Activated effector memory CD4-positive, alpha-beta T cell treated with Interleukin-2 at 50 U/mL for 16 hours (primary cell): ENCODE measurements at places on chromosomes 7 and 10.

- DNase-seq: no peak
These were observed 114.8 kb upstream of the ADO start for GRCh38 chr10:62689712-62690111.

DNA sequence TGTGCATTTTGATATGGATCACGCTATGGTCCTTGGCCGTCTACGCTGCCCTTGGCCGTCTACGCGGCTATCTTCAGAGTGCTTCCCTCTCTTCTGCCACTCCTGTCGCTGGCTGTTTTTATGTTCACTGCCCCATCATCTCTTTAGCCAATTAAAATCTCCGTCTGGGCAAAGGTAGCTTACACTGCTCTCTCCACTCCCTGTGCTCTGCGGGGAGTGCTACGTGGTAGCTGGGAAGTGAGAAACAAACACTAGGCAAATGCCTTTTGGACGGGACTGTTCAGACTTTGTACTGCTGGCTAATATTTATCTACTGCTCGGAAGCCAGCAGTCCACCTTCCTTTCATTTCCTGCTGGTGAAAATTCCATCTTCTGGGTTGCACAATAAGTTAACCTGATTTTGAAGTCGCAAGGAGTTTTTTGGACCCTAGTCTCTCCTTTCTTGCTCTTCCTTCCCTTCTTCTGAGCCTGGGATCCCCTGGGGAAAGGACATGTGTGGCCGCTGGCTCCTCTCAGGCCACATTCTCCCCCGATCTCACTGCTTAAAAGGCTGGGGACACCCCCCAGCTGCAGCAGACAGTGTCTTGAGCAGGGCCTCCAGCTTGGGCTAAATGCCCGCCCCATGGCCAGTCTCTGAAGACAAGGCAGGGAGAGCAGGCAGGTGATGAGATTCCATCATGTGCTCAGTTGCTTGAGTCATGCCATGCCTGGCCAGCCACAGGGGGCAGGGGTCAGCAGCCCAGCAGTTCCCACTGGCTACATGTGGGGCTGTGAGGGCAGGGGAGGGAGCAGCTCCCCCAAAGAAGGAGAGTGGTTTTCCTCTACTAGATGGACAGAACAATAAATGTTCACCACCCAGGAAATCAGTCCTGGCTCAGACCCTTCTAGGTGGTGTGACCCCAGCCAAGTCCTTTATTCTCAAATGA is 25.5 kb upstream of the RBM33 start:
- DNase-seq: no peak

- no peak for DNase-seq
These were observed 435.6 kb downstream of the XPNPEP1 start for GRCh38 chr10:109487691-109488090.

GRCh38 chr10:12876266-12876665 is 125.2 kb downstream of the CCDC3 start:
- no peak for DNase-seq

DNA sequence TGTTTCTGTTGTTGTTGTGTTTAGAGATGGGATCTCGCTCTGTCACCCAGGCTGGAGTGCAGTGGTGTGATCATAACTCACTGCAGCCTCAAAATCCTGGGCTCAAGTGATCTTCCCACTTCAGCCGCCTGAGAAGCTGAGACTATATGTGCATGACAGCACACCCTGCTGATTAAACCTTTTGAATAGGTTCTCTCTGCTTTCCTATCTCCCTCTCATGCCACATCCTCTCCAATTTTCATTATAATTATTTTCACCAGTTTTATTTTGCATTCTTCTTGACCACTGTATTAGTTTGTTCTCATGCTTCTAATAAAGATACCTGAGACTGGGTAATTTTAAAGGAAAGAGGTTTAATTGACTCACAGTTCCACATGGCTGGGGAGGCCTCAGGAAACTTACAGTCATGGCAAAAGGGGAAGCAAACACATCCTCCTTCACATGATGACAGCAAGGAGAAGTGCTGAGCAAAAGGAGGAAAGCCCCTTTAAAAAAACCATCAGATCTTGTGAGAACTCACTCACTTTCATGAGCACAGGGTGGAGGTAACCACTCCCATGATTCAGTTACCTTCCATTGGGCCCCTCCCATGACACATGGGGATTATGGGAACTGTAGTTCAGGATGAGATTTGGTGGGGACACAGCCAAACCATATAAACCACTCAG is 12.9 kb downstream of the AGK start:
- DNase-seq: no peak

DNA sequence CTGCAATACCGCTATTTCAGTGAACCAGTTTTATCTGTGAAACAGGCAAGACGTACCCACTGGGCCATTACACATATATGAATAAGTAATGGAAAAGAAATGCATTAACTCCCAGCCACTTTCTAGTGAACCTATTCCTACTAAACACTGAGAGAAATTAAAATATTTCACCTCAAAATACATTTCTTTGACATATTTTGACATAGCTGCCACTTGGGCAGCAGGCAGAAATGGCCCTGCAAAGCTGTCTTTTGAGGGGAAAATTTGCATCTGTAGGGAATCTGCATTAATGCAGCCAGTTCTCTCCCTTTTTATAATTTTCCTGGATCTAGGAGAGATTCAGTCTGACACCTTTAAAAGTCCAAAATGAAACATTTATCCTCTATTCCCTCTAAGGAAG is 714.8 kb upstream of the POM121L12 start:
- DNase-seq: no peak

DNA sequence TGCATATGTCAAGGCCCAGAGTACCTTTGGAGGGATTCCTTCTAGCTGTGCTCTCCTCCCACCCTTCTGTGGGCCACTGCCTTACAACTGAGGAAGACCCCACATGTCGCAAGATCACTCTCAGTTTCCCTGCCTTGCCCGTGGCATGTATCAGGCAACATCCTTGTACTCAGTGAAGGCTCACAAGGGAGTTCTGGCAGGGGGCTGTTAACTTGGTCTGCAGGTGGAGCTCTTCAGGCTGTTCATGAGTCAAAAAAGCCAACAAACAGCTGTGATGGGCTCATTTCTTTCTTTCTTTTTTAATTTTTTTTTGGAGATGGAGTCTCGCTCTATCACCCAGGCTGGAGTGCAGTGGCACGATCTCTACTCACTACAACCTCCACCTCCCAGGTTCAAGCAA is 513.0 kb upstream of the ANKRD30A start:
- DNase-seq: no peak

- no peak for DNase-seq
These were observed 44.4 kb downstream of the JAKMIP3 start for GRCh38 chr10:132110111-132110521.

DNA sequence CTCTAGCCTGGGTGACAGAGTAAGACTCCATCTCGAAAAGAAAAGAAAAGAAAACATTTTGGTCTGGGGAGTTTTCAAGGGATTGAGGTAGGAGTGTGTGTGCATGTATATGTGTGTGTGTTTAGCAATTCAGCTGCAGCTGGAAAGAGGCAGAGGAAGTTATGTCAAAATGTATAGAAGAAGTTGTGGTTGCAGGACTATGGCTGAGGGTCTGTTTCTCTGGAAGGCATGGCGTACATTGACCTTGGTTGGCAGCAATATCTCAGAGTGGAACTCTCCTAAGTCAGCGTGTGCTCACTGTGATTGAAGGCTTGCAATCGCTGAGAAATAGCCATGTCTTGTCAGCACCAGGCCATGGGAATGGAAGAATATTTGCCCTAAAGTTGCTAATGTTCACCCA is 28.6 kb upstream of the RHBDD2 start:
- DNase-seq: no peak

DNA sequence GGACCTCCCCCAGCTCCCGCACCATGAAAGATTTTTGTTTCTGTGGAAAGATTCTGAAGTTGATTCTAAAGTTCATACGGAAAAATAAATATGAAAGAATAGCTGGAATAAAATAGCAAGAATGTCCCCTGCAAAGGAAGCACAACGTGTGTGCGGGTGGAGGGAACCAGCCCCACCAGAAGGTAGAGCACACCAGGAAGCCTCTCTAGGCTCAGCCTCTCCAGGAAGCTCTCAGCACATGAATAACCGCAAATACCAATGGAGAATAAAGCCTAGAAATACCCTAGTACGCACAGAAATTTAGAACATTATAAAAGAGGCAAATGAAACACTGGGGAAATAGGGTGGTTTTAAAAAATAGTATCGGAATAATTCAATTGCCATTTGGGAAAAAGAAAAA is 24.6 kb upstream of the FAM170B start:
- DNase-seq: no peak

GRCh38 chr10:129593953-129594352 is 126.9 kb downstream of the MGMT start:
- DNase-seq: no peak

GRCh38 chr7:29946428-29947186 is 43.0 kb downstream of the SCRN1 start:
- DNase-seq: no peak
